Daoy (cell line): ENCODE measurements at places on chromosomes 11 and 22. TPM values are rescaled to one million over a fixed set of nuclear protein-coding genes. Genes with fewer than 3 reads are reported as not detected.

Gene SLC25A18
- 1.3 and 1.5 TPM in 2 replicates for total RNA-seq

Gene LRRC4C
- not detected in 2 replicates for total RNA-seq

Gene ADM
- 16.3 and 26.2 TPM in 2 replicates for total RNA-seq

Gene GLYAT
- total RNA-seq = not detected in 2 replicates

Gene HBD
- not detected in 2 replicates for total RNA-seq

Gene P2RY6
- 0.80 TPM in 1 of 2 replicates, not detected in the other for total RNA-seq

Gene SHISA8
- total RNA-seq = not detected in 2 replicates
